ENCODE measurements at places on chromosomes 1 and 21.

GRCh38 chr1:61699911-61700851, 24.8 kb downstream of the TM2D1 start:
- no peak for DNase-seq

DNA sequence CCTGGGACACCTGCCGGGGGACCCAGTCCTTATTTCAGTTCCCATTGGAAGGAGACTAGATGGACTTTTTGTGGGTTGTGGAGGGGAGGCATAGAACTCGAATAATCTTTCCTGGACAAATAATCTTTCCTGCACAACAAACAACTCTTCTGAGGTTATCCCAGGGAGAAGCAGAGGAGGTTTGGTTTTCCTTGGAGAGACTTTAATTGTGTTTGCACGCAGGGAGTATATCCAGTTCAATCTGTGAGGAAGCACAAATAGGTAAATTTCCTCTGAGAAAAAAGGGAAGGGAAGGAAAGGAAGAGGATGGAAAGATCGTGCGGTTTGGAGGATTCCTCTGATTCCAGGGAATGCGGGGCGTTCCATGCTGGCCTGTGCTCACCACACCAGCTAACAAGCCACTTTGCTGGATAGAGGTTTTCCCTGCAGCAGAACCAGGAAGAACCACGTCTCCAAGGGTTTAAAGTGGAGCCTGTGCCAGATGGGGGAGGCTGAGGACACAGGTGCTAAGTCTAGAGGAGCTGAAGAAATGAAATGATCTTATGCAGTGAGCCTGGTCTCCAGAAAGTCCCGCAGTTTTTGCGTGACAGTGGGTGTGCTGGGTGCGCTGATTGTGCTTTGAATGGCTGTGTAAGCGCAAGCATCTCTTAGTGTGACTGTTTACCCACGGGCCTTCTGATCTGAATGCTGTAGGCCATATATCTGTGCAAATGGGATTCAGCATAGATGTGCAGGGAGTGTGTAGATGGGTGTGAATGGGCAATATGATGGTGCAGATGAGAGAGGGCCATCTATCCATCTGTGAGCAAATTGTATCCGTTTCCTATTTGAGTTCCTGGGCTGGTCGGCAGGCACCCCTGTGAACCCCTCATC, 7.6 kb downstream of the PAX7 start:
- DNase-seq: no peak

DNA sequence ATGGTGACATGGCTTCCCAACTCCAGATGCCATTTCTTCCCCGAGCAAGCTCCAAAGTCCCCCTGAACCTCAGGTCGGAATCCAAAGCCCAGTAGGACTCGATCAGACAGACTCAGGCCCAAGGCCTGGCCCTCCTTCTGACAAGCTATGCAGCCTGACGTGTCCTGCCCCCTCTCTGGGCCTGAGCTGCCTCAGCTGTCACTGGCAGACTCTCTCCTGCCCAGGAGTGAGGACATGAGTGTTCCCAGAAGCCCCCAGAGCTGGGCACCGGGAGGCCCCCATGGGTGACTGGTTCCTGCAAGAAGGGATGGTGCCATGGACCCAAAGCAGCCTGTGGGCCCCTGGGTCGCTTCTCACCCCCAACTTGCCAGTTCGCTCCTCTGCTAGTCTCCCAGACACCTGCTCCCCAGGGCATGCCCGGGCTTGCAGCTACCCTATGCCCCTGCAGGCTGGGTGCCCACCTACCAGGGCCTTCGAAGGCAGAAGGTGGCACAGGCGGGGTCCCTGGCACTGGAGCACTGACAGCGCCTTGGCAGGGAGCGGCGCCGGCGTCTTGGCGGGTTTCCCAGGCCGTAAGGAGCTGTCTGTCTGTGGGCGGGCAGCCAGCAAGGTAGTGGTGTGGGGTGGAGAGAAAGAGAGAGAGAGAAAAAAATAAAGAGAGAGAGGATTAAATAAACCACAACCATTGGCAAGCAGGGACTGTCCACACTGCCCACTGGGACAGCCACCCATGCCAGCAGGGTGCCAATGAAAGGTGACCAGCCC, 2.3 kb downstream of the EDN2 start:
- DNase-seq: no peak

DNA sequence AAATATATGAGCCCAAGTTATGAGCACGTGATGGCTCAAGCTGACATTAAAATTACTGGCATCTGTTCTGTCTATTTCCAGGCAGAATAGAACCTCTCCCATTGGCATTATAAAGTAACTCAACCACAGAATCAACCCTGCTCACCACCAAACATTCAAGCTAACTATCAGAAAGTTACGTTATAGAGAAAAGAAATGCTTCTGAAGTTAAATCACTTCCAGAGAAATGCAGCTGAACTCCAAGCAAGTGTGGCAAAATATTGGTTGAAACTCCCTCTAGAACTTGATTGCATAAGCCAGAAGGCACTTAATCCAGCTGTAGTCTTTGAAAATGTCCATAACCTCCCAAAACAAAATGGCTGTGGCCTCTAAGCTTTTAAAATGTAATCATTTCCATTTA, 36.2 kb upstream of the UBE2U start:
- DNase-seq: no peak

DNA sequence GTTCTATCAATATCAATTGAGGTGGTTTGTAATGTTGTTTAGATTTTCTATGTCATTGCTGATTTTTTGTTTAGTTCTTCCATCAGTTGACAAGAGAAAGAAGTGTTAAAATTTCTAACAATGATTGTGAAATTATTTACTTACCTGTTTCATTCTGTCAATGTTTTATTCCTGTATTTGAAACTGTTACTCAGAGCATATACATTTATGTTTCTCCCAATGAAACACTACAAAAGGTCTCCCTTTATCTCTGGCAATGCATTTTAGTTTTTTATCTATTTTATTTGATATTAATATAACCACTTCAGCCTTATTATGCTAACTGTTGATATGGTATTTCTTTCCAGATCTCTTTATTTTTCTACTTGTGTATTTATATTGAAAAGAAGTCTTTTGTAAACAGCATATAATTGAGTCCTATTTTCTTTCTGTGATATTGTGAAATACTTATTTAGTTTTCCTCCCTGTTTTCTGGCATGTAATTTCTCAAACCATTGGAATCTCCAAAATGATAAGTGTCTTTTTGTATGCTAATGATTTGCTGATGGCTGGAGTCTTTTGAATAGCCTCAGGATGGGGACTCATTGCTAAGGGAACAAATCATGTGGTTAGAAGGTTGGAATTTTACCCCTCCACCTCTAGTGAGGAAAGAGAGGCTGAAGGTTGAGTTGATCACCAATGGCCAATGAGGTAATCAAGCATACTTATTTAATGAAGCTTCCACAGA, 122.0 kb downstream of the ADSS2 start:
- no peak for DNase-seq

GRCh38 chr1:63498106-63498505, 24.9 kb downstream of the ITGB3BP start:
- DNase-seq: no peak

DNA sequence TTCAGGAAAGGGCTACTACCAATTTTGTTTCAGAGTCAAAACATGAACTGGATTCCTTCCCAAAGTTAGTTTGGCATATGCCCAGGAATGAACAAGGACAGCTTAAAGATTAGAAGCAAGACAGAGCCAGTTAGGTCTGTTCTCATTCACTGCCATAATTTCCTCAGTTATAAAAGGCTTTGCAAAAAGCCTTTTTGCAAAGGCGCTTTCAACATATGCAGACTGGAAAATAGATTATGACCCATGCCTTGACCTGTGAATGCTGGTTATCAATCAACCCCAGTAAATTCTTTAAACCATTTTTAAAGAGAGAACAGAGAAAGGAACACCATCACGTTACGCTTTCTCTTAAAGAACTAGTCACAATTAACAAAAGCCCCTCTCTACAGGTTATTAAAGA, 1.7 kb upstream of the FRRS1 start:
- DNase-seq: no peak

Measured in activated CD4-positive, alpha-beta T cell treated with anti-CD3 and anti-CD28 coated beads, Interleukin-2, amount 50 U/mL, for 4 hours (primary cell).